Upper lobe of left lung (tissue), 6 donors: ENCODE measurements at places on chromosomes 1 and 21.

DNA sequence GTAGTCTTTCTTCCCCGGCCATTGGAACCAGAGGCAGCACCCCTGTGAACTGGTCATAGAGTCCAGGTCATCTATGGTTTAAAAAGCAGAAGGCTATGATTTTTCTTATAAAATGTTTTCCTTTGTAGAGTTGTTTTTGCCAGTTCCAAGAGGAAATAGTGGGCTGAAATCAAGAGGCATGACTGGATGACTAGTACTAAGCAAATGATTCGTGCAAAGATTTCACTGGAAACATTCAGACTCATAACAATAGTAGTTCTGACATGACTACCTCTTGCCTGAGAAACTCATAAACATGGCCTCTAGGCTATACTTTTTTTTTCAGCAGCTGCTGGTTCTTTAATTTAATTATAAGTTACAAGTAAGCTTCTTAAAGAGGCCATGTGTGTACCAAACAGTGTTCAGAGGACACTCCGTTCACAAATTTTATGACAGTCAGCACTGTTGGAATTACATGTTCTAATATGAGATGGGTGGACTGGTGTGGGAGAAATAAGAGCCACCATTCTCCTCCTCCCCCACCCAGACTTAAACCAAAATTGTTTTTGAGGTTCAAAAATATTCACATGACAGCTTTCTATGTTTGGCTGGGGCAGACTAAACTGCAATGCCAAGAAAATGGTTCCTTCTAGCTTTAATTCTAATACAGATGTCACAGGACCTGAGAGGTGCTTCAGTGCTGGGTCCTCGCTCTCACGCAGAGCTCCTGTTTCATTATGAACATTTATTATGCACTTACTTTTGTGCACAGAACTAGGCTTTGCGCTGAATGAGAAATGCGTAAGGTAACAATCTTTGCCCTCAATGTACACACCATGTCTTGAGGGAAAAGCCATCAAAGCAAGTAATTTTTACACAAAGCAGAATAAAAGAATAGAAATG is 147.5 kb downstream of the ZC3H11B start:
- DNase-seq, result no peak
- no peaks in the 10 kb centered on the region for H3K27me3 ChIP-seq
- no peak overlapping the region for H3K27ac ChIP-seq
- H3K4me3 ChIP-seq, result no peak overlapping the region

- H3K27me3 ChIP-seq, result no peaks in the 10 kb centered on the region
- no peak overlapping the region for H3K27ac ChIP-seq
- H3K4me1 ChIP-seq, result no peaks in the 10 kb centered on the region
- no peak for DNase-seq
Observed at GRCh38 chr1:77925518-77925917, 37.1 kb downstream of the NEXN start.

DNA sequence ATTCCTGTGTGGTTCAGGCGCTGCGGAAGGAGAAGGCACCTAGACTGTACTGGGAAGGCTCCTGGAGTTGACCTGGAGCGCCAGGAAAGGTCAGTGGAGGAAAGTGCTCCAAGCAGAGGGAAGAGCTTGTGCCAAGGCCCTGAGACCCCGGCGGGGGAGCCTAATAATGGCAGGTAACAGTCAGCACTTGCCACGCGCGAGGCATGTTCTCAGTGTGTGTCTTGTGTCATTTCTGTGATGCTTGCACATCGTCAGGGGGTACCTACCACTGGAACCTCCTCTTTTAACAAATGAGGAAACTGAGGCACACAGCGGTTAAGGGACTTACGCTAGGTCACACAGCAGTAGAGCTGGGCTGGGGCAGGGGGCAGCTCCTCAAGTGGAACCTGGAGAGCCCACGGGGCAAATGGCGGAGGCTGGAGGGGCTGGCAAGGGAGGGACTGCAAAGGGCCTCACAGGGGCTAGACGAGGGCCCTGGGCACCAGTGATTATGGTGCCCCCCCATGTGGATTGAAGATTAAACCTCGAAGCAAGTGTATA is 976 bp upstream of the BMP8B start:
- H3K27ac ChIP-seq, result peak overlapping the region; percentile 39
- no peaks in the 10 kb centered on the region for H3K27me3 ChIP-seq
- peak overlapping the region; percentile 74 for H3K4me3 ChIP-seq
- DNase-seq, result no peak

DNA sequence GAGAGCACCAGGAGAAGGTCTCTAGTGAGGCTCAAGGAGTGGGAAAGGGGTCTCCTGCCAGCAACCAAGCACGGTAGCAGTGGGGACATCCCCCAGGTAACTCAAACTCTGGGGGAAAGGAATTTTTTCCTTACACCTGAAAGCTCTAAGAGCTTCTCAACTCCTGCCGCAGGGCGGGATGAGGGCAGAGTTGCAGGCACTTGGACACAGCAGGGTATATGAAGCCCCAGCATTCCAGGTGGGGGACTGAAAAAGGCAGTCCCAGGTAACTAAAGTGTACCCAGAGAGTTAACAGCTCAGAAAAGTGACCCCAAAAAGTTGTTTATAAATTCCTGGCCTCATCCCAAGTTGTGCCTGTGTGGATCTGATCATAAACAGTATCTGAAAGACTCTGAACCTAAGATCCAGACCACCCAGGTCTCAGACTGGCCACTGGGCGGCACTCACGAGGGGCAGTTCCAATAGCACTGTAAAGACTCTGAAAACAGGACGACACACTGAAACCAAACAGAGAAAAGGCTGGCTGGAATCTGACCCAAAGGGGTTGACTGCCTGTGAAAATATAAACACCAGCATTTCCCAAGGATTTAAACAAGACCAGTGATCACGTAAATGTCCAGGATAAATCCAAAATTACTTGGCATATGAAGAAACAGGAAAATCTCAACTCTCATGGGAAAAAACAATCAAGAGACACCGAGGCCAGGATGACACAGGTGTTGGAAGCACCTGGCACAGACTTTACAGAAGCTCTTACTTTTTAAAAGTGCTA is 47.5 kb downstream of the HSF2BP start:
- H3K36me3 ChIP-seq, result no peaks in the 10 kb centered on the region
- peaks cover 10% of the 10 kb centered on the region for H3K4me1 ChIP-seq
- H3K27me3 ChIP-seq, result no peaks in the 10 kb centered on the region
- DNase-seq, result peak; percentile 71
- H3K27ac ChIP-seq, result no peak overlapping the region

- no peak overlapping the region for H3K4me3 ChIP-seq
- H3K27me3 ChIP-seq, result no peaks in the 10 kb centered on the region
- H3K27ac ChIP-seq, result no peak overlapping the region
Observed at GRCh38 chr1:25126562-25126961, 105.7 kb downstream of the SYF2 start.

DNA sequence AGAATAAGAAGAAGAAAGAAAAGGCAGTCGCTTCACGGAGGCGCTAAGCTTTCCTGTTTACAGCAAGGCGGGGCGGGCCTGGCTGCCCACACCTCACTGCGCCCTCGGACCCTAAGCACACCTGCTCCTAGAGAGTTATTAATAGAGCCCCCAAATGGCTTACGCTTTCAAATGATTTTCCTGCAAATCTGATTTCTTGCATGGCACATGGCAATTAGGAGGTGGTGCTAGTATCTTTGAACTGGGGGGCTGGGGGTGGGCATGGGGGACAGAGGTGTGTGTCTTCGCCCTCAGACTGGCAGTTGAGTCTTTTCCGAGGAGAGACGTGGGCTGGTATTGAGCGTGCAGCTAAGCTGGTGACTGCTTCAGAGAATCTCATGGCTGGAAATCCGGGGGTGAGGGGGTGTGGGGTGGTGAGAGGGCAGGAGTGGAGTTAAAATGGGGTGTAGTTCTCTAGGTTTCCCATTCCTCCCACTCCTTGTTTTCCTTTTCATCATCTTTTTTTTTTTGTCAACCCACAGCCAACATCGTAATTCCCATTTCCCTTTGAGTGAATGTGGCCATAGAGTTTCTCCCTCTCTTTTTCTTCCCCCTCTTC is 1.3 kb downstream of the S1PR1 start:
- no peaks in the 10 kb centered on the region for H3K27me3 ChIP-seq
- H3K36me3 ChIP-seq, result no peaks in the 10 kb centered on the region
- DNase-seq, result peak; percentile 58
- peak overlapping the region; percentile 64 for H3K4me3 ChIP-seq

GRCh38 chr1:53361541-53361961 is 33.7 kb upstream of the LRP8 start:
- DNase-seq, result peak; percentile 18
- no peak overlapping the region for H3K27ac ChIP-seq
- no peaks in the 10 kb centered on the region for H3K27me3 ChIP-seq
- H3K4me1 ChIP-seq, result no peaks in the 10 kb centered on the region
- H3K36me3 ChIP-seq, result no peaks in the 10 kb centered on the region

DNA sequence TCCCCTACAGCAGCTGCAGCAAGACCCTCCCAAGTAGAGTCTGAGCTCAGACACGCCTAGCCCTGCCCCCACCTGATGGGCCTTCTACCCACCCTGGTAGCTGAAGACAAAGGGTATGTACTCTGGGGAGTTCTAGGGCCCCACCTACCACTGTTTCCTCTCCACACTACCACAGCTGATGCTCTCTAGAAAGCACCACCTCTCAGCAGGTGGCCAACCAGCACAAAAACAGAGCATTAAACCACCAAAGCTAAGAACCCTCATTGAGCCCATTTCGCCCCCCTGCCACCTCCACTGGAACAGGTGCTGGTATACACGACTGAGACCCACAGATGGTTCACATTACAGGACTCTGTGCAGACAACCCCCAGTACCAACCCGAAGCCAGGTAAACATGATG is 258.9 kb downstream of the SETD4 start:
- no peak for DNase-seq
- H3K4me3 ChIP-seq, result no peak overlapping the region
- no peak overlapping the region for H3K27ac ChIP-seq
- no peaks in the 10 kb centered on the region for H3K4me1 ChIP-seq

DNA sequence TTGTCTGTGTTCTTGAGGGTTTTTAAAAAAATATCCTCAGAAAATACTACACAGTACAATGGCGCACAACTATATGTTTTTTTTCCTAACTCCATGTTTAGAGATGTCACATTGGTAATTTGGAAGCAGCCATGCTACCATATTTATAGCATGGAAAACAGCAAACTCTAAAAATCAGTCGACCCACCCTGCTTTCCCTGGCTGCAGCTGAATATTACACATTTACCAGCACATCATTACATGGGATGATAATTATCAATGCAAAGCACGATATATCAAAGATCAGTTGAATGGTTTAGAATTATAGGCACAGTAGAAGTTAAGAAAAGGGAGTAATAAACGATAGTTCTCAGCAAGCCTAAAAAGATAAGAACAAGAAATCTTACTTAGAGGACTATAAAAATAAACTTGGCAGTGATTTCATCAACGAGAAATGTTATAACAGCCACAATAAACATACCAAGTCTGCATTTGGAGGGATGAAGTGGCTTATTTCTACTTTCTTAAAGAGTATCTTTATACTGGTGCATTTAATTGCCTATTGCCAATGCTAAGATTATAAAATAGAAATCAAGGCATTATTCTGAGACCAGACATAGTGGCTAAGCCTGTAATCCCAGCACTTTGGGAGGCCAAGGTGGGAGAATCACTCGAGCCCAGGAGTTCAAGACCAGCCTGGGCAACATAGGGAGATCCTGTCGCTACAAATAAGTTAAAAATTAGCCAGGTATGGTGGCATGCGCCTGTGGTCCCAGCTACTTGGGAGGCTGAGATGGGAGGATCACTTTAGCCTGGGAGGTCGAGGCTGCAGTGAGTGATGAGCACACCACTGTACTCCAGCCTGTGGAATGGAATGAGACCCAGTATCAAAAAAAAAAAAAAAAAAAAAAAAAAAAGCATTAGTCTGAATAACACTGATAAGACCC is 43.4 kb downstream of the WDR64 start:
- no peak for DNase-seq
- H3K4me3 ChIP-seq, result no peak overlapping the region
- H3K4me1 ChIP-seq, result no peaks in the 10 kb centered on the region
- H3K27me3 ChIP-seq, result no peaks in the 10 kb centered on the region
- no peak overlapping the region for H3K27ac ChIP-seq

GRCh38 chr1:119253366-119253765 is 112.9 kb upstream of the WARS2 start:
- H3K27ac ChIP-seq, result no peak overlapping the region
- no peak for DNase-seq
- H3K4me1 ChIP-seq, result no peaks in the 10 kb centered on the region

GRCh38 chr1:198018529-198018928 is 101.4 kb downstream of the LHX9 start:
- DNase-seq, result no peak
- no peaks in the 10 kb centered on the region for H3K4me1 ChIP-seq
- H3K4me3 ChIP-seq, result no peak overlapping the region
- no peak overlapping the region for H3K27ac ChIP-seq
- H3K27me3 ChIP-seq, result no peaks in the 10 kb centered on the region

- H3K4me1 ChIP-seq, result no peaks in the 10 kb centered on the region
- no peak for DNase-seq
- H3K27ac ChIP-seq, result no peak overlapping the region
- H3K36me3 ChIP-seq, result no peaks in the 10 kb centered on the region
- no peak overlapping the region for H3K4me3 ChIP-seq
- no peaks in the 10 kb centered on the region for H3K27me3 ChIP-seq
Observed at GRCh38 chr1:61012341-61012761, 70.0 kb upstream of the NFIA start.
